ENCODE measurements at places on chromosomes 12 and 14.
A peak's percentile ranks its signal among the peaks of the same experiment; 100 is the strongest.

- no peak for DNase-seq
Observed at GRCh38 chr12:52662093-52662917, 10.3 kb upstream of the KRT2 start.

- DNase-seq = no peak
Observed at GRCh38 chr14:68679301-68679700, 113.6 kb downstream of the ZFP36L1 start.

DNA sequence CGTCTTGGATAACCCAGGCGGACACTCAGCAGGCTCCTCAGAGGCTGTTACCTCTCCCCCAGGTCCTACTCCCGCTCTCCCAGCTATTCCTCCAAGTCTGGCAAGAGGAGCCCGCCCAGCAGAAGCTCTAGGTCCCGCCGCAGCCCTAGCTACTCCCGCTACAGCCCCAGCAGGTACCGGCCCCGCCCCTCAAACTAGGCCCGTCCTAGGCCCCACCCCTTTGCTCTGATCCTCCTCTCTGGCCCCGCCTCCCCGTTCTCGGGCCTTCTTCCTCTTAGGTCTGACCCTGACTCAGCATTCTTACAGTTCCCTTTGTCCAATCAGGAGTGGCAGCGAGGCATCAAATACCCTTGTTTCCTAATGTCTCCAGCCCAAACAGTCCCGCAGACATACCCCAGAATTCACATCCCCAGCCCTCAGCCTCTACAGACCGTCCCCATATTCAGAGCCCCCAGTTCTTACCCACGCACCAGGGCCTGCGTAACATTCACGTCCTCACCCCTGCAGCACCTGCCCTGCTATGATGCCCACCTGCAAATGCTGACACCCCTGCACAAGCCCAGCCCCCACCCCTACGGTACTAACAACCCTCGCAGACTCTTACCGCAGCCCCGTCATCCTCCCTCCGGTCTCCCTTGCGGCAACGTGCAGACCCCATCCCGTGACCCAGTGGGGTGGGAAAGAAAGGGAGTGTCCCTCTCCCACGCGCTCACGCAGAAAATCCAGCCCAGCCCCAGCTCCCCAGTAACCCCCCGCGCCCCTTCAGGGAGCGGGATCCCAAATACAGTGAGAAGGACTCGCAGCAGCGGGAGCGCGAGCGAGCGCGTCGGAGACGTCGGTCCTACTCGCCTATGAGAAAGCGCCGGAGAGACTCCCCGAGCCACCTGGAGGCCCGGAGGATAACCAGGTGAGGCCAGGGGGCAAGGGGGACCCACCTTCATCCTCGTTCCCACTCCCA, 25.0 kb upstream of the HSPB8 start:
- no peak for DNase-seq

- no peak for DNase-seq
Observed at GRCh38 chr12:2641207-2641606, 153.6 kb upstream of the FKBP4 start.

DNA sequence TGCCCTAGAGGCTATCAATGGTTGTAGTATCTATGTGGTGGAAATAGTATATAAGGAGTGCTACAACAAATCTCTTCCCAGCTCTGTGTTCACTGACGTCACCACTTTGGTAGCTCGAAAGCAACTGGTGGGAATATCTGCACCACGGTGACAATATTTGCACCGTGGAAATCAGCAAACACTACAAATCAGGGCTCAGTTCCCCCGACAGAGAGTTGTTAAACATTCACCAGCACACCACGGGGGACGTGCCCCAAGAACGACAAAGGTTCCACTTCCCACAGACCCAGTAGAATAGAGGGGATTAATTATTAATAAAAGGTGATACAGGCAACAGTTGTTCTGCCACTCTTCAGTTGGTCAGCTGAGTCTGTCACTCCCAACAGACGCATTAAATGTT, 98.4 kb downstream of the CCDC60 start:
- DNase-seq = no peak

DNA sequence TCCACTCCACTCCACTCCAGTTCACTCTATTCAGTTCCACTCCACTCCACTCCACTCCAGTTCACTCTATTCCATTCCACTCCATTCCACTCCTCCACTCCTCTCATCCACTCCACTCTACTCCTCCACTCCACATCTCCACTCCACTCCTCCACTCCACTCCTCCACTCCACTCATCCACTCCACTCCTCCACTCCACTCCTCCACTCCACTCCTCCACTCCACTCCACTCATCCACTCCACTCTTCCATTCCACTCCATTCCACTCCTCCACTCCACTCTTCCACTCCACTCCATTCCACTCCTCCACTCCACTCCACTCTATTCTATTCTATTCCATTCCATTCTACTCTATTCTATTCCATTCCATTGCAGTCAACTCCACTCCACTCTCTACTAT, 9.8 kb downstream of the SERPINA5 start:
- no peak for DNase-seq

- no peak for DNase-seq
Observed at GRCh38 chr12:23816394-23816851, 133.0 kb downstream of the SOX5 start.

DNA sequence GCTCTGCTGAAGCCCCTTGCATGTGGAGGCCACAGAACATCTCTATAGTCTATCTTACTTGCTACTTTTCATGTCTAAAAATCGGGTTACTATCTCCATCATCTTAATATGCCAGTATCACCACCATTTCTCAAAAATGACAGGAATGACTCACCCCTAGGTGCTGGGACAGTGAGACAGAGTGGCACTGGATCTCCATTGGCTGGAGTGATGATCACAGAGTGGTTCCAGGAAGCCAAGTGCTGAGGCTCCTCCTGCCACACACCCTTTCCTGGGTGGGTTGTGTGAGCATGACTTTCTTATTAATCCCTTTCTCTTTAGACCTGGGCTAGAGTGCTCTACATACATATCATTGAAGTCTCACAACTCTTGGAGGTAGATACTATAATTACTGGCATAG, 3.3 kb upstream of the ASCL1 start:
- no peak for DNase-seq

- no peak for DNase-seq
Observed at GRCh38 chr12:84696281-84696680, 216.3 kb downstream of the SLC6A15 start.

GRCh38 chr12:110687396-110688169, 1.3 kb downstream of the HVCN1 start:
- DNase-seq = no peak

GRCh38 chr12:110193196-110193595, 69.0 kb downstream of the IFT81 start:
- no peak for DNase-seq

- peak; percentile 63 for DNase-seq
Observed at GRCh38 chr12:125185740-125186470, 120.7 kb downstream of the AACS start.

GRCh38 chr14:41606282-41606531, 469 bp upstream of the LRFN5 start:
- DNase-seq = no peak

GRCh38 chr14:44941591-44941990, 20.2 kb downstream of the KLHL28 start:
- no peak for DNase-seq

GRCh38 chr12:132228476-132229192, 84.4 kb downstream of the NOC4L start:
- no peak for DNase-seq

DNA sequence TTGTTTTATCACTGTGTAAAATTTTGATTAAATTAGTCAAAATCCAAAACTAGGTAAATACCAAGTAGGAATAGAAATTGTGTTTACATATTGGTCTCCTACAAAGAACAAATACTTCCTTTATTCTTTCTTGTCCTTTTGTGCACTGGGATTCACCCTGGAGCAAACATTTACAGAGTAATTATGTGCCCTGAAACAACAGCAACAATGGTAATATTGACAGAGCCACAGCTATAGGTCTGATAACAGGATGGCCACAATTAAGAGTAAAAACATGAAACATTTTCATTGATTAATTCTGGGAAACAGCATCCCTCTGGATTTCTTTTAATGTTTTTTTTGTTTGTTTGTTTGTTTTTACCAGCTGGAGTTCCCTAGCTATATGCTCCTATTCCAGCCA, 61.2 kb downstream of the SLC38A6 start:
- DNase-seq = no peak

- DNase-seq = no peak
Observed at GRCh38 chr12:107242189-107242588, 148.8 kb upstream of the CRY1 start.

DNA sequence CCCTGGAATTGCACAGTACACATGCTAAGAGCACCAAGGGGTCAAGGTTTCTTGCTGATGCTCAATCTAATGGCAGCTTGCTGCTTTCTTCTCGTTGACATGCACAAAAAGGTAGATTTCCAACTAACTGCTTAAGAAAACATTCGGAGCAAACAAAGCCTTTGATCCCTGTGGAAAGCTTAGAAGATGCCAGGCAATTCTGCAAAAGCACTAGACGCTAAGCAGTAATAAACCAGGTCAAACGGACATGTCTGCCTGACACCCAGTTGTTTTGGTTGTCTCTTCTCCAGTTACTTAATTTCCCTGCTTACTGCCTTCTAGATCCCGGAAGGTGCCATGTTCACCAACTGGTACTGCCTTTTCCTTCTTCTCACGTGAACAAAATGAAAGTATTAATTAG, 100.5 kb upstream of the TMCC3 start:
- DNase-seq = no peak

GRCh38 chr12:3931206-3931605, 58.0 kb upstream of the PARP11 start:
- DNase-seq = no peak

DNA sequence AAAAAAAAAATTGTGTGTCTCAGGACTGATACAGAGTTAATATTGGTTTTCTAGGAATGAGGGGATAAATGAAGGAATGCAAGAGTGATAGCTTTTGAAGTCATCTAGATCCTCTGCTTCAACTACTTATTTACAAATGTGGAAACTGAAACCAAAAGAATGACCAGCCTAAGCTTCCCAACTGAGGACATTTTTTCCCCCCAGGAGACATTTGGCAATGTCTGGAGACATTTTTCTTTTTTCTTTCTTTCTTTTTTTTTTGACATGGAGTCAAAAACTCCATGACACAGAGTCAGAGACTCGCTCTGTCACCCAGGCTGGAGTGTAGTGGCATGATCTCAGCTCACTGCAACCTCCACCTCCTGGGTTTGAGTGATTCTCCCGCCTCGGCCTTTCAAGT, 15.3 kb downstream of the DLK1 start:
- DNase-seq = no peak

DNA sequence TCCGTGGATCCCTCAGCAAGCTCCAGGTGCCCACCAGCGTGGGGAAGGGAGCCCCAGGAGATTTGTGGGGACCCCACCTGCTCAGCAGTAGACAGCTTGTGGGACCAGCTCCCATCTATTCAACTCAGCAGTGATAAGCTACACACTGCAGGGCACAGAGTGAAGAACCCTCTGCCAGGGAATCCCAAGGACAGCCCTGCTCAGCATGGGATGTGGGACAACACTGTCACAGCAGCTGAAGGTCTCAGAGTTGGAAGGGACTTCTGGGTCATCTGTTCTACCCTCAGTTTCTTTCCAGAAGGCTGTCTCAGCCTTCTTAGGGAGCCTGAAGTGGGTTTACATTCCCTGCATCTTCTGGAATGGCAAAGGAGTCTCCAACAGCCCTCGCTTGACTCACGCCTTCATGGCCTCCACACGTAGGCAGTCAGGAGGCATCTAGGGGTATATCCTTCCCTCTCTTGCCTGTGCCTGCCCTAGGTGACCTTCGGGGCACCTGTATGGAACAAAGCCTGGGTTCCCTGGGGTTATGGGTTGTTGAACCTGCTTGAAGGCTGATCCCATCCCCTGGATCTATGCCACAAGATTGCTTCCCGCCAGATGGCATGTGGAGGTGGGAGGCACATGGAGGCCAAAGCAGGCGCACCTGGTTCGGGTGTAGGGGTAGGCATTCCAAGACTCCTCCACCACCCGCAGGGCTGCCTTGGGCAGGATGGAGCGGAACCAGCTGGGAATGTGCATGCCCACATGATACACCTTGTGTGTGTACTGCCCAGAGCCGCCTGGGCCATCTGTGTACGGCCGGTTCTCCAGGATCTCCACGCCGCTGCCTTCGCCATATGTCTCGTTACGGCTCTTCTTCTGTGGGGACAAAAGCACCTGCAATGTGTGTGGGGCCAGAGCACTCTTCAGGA, 33.0 kb downstream of the ARL6IP4 start:
- peak; percentile 11 for DNase-seq

GRCh38 chr12:51005030-51005429, 21.2 kb downstream of the SLC11A2 start:
- DNase-seq = no peak

- no peak for DNase-seq
Observed at GRCh38 chr14:69637503-69638031, 26.2 kb downstream of the SUSD6 start.

GRCh38 chr12:126685636-126686035, 1581.3 kb upstream of the TMEM132C start:
- no peak for DNase-seq

- DNase-seq = no peak
Observed at GRCh38 chr12:25463521-25463920, 89.6 kb downstream of the LMNTD1 start.

DNA sequence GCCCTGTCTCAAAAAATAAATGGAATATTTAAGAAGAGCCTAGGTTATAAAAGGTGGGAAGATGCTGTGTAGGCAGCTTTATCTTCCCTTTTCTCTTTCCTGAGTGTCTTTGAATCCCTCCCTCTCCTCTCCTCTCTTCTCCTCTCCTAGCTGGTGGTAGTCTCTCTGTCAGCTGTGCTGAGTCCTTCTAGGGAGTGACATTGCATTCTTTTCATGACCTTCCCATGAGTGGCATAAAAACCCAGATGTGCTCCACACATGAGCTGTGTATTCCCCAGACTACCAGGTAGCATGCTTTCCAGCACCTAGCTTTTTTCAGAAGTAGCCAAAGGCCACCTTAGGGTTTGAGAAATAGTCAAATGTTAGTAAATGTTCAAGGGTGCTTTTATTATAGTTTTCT, 23.6 kb downstream of the SAMD4A start:
- no peak for DNase-seq

DNA sequence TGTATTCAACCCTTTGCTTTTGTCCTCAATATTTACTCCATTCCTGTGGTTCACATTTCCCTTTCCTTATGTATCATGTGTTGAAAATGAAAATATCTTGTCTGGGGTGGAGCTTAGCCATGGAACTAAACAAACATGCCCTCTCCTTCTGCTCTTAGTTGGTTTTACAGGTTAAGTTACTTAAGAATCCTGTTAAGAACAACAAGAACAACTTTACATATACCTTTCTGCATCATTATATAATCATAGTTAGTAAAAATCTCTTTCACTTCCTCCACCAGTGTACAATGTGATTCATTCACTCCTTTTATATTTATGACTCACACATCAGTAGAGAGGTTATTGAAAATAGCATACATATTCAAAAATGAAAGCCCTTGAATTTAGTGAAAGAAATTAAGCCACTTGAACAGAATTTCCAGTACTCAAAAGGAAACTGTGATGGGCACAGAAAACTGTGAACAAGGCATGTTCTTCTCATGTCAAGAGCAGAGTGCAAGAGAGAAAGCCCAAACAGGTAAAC, 307.7 kb downstream of the CCDC91 start:
- DNase-seq = no peak

DNA sequence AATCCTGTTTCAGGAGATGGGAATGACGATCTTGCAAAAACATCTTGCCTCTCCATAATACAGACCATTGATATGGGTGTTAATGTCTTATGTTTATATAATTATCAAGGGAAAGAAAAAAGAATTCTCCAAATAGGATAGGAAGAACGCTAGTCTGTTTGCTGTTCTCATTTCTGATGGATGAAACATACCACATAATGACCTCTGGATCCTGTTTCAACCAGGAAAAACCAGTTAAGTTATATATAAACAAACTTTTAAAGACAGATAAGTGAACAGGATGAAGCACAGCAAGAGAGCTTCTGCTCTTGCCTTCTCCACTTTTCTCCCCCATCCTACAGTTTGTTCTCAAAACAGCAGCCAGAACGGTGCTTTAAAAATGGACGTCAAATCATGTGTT, 27.8 kb downstream of the COQ6 start:
- DNase-seq = no peak

Data from C1 segment of cervical spinal cord (tissue), 14 donors.